ENCODE measurements at places on chromosomes 12 and 14. TPM values are rescaled to one million over a fixed set of nuclear protein-coding genes. Genes with fewer than 3 reads are reported as not detected.

OASL gene
- 104 TPM for total RNA-seq

GRCh38 chr12:102487226-102487625 is 6.9 kb upstream of the IGF1 start:
- H3K36me3 ChIP-seq, result no peaks in the 10 kb centered on the region
- H3K27ac ChIP-seq, result no peak overlapping the region

GALNT9 gene
- not detected for total RNA-seq

- no peak for DNase-seq
- H3K36me3 ChIP-seq, result no peaks in the 10 kb centered on the region
- peaks cover 4% of the 10 kb centered on the region for H3K4me1 ChIP-seq
These were observed 2.1 kb upstream of the KRT72 start for GRCh38 chr12:52603314-52603713.

DNA sequence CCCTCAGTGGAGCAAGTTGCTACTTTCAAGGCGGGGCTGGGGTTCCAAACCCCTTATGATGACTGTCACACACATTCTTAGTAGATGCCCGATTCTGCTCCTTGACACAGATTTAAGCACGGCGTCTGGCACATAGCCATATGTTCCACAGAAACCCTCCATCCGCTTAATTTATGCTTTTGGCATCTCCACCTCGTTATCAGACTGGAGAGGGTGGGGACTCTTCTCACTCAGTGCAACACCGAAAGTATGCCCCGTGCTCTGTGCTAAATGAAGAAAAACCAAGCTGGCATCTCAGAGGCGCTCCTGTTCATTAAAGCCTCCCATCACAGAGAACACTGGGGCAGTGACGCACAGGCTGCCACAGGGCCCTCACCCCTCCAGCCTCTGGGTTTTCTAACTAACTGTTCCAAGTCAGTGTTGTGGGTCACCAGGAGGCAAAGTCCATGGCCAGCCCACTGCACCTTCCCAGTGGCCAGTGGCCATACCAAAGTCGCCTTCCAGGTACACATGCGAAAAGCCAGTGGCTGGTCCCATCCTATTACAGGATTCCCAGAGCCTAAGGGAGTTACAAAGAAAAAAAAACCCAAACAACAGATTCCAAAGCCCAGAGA is 27.3 kb downstream of the CCDC88C start:
- peaks cover 57% of the 10 kb centered on the region for H3K36me3 ChIP-seq
- peaks cover 85% of the 10 kb centered on the region for H3K4me1 ChIP-seq
- H3K27me3 ChIP-seq, result no peaks in the 10 kb centered on the region
- DNase-seq, result no peak
- H3K4me3 ChIP-seq, result no peak overlapping the region
- H3K27ac ChIP-seq, result peak overlapping the region; percentile 52

DNA sequence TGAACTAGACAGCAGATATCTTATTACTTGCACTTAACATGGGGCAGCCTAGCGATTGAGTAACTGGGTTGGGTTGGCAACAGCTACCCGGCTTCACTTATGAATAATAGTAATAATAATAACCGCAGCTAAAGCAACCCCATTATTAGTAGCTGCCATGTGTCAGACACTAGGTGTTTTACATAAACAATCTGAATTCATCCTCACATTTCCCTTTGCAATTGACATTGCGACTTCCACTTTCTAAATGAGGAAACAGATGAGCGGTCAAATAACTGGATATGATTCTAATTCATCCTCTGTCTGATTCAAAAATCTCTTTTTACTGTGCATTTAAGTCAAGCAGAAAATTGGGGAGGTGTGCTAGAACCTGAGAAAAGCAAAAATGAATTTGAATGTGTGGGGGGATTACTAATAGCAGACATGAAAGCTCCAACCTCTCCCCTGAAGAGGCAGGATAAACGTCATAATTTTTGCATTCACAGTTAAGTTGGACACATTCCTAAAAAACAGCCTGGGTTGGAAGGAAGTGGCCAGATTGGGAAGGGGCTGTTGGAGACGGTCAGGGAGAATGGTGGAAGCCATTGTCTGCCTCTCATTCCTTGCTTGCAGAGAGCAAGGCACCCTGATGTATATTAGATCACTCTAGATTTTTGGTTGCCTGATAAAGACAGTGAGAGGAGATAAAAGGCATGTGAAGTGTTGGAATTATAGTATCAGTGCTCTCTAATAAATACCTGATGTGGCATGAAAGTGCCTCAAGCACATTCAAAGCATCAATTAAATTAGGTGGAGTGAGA is 13.1 kb downstream of the EMP1 start:
- no peak overlapping the region for H3K4me3 ChIP-seq
- H3K27me3 ChIP-seq, result no peaks in the 10 kb centered on the region
- H3K36me3 ChIP-seq, result peaks cover 27% of the 10 kb centered on the region
- H3K27ac ChIP-seq, result no peak overlapping the region
- no peak for DNase-seq
- H3K4me1 ChIP-seq, result peaks cover 84% of the 10 kb centered on the region

GRCh38 chr12:49962861-49963765 is 1.4 kb downstream of the AQP5 start:
- no peak for DNase-seq
- no peak overlapping the region for H3K4me3 ChIP-seq
- no peak overlapping the region for H3K27ac ChIP-seq
- peaks cover 10% of the 10 kb centered on the region for H3K4me1 ChIP-seq
- H3K27me3 ChIP-seq, result peaks cover 75% of the 10 kb centered on the region

DNA sequence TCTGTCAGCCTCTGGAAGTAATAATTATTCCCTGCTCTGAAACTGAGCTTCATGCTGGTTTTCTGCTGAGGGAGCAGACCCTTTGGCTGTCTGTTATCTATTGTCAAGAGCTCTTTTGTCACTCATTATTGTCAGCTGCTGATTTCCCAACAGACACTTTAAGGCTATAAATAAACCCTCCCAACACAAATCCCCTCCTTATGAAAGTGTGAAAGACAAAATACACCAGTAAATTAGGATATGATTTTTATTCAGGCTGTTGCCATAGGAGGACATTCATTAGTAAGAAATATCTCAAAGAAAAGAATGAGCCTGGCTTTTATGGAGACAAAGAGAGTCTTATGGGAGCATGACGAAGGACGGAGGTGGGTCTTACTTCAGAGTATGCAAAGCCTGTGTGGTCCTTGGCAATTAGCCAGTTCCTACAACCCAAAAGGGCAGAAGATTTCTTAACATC is 180.8 kb downstream of the CRADD start:
- DNase-seq, result no peak
- no peaks in the 10 kb centered on the region for H3K27me3 ChIP-seq
- peaks cover 42% of the 10 kb centered on the region for H3K4me1 ChIP-seq
- H3K36me3 ChIP-seq, result peaks cover 18% of the 10 kb centered on the region
- no peak overlapping the region for H3K4me3 ChIP-seq
